CD4-positive, alpha-beta memory T cell (primary cell): ENCODE measurements at places on chromosomes 2 and 18.

- no peak for DNase-seq
Measured at GRCh38 chr2:177679611-177680605, 287.3 kb downstream of the AGPS start.

DNA sequence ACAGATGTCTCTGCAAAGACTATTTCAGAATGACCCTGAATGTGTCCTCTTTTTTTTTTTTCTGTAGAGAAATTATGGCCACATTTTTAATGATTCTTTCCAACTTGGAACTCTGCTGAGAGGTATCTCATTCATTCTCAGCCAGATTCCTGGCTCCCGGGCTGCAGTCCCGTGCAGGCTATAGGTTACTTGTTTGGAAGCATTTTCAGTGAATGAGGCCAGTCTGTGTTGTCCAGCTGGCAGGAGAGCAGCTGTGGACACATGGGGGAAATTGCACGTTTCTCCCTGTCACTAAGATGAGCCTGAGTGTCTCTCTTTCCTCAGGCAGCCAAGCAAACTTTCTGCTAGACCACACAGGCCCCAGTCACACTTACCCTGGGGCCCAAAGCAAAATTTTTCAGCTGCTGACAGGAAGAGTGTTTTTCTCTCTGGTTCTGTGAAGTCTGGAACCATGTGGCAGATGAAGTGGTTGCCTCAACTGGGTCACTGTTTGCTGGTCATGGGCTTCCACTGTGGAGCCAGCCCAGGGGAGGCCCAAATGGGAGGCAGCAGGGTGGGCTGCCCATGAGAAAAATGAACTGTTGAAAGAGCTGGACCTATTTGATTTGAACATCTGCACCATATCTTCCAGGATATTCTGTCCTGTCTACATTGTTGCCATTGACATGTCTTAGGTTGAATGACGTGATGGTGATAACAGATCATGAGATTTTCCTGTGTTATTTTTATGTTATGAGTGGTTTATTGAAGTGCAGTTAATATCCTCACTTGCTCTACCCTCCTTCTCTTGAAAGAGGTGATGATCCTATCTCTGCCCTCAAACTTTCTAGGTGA is 431.2 kb downstream of the LPIN1 start:
- peak; percentile 28 for DNase-seq

- no peak for DNase-seq
Measured at GRCh38 chr18:79071037-79071436, 1.8 kb downstream of the ATP9B start.

DNA sequence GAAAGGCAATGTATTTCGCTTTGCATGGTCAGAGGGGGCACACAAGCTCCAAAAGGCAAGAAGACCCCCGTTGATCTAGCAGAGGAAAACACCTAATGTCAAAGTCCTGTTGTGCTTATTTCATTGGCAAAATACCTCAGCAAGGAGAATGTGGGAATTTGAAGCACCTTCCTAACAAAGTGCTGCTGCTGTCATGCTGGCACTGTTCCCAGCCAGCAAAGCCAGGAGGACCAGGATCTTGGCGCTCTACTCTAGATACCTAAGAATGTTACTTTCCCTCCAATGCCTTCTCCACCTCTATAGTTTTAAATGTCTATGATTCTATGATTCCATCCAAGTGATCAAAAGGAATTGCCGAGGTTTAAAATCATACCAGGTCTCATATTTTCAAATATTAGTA is 867.9 kb upstream of the POU3F3 start:
- no peak for DNase-seq

DNA sequence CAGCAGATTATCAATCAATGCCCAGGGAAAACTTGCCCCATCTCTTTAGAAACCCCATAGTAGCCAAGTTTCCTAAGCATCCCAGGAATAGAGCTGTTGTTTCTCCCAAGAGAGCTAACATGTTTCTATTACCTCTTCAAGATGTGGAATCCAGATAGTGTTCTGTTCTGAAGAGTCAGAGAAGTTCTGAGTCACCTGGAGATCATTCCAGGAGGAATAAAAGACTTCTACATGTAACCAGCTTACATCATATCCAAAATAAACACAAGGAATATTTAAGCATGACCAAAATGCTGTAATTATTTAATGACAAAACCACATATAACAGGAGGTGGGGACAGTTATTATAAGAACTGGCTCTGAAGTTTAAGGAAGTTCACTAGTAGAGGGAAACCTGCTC is 51.0 kb upstream of the GORASP2 start:
- no peak for DNase-seq

DNA sequence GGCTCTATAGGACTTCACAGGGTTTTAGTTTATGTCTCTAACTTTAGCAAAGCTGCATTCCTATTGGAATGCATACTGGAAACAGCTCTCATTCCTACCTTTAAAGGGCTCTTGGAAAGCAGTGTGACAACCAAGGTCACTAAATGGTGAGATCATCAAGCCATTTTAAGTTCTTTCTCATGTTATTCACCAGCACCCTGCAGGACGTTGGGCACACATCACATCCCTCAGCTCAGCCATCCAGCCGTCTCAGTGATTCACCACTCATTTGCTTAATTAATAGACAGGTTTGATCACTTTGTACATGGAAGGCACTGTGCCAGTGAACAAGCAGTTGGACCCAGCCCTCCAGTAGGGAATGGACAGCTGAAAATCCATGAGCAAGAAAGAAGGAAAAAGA is 32.2 kb upstream of the RBM44 start:
- DNase-seq, result no peak

GRCh38 chr18:47545613-47546012 is 294.2 kb upstream of the SKOR2 start:
- DNase-seq, result no peak
